ENCODE measurements at places on chromosomes 6 and 20.

DNA sequence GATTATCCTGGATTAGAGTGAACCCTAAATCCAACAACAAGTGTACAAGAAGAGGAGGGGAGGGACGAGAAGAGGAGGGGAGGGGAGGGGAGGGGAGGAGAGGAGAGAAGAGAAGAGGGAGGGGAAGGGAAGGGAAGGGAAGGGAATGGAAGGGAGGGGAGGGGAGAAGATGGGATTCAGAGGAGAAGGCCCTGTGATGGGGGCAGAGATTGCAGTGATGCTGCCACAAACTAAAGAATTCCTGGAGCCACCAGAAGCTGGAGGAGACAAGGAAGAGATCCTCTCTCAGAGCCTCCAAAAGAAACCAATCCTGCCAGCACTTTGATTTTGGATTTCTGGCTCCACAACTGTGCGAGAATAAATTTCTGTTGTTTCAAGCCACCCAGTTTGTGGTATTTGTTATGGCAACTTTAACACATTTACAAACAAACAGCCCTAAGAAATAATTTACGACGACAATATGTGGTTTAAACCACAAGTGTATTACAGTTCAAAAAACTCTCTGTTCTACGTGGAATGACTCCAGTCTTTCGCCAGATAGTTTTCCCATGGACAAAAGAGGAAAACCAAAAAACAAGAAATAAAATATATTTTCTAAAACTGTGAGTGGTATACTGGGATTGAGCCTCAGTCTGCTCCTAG lies 235.4 kb downstream of the HDGFL1 start:
- peaks cover 1% of the 10 kb centered on the region for H3K4me1 ChIP-seq
- H3K4me3 ChIP-seq = no peak overlapping the region
- DNase-seq = peak; percentile 56

GRCh38 chr6:66558189-66558588 lies 851.2 kb upstream of the EYS start:
- H3K27me3 ChIP-seq = no peaks in the 10 kb centered on the region
- H3K4me3 ChIP-seq = no peak overlapping the region
- DNase-seq = no peak
- H3K36me3 ChIP-seq = no peaks in the 10 kb centered on the region
- no peak overlapping the region for H3K27ac ChIP-seq
- no peaks in the 10 kb centered on the region for H3K4me1 ChIP-seq

DNA sequence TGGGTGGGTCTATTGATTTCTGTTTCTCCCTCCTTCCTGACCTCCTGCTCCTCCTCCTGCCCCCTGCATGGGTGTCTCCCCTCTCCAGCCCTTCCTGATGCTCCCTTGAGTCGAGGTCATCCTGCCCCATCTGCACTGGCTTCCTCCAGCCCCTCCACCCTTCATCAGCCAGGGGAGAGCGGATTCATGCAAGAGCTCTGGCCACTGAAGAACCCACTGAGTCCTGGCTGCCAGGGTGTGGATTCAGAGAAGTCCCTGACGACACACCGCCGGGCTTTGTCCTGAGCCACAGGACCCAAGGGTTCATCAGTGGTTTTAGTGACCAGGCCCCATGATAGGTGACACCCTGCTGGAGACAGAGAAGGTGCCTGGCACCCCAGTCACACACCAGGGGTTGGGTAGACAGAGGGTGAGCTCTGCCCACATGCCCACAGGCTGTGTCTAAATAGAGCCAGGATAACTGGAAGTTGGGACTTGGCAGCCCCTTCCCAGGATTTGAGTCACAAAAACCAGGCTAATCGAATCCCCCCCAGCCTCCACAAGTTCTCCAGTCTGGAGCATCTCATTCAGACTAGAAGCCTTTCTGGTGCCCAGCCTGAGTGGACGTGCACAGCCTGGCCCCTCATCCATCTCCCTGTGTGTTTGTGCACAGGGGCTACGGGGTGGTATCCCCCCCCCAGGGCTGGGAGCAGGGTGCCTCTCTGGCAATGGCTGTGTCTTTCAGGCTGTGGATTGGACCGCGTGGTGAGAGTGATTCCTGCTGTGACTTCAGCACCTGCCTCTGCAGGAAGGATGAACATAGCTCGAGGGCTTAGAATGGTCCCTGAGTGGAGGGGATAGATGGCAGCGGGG lies 1.2 kb downstream of the GFRA4 start:
- no peak for DNase-seq
- H3K27ac ChIP-seq = no peak overlapping the region
- H3K4me1 ChIP-seq = peaks cover 3% of the 10 kb centered on the region
- no peaks in the 10 kb centered on the region for H3K36me3 ChIP-seq
- peaks cover 58% of the 10 kb centered on the region for H3K27me3 ChIP-seq
- H3K4me3 ChIP-seq = no peak overlapping the region

- H3K36me3 ChIP-seq = peaks cover 3% of the 10 kb centered on the region
- peaks cover 16% of the 10 kb centered on the region for H3K27me3 ChIP-seq
- H3K4me1 ChIP-seq = peaks cover 4% of the 10 kb centered on the region
- H3K27ac ChIP-seq = no peak overlapping the region
- no peak overlapping the region for H3K4me3 ChIP-seq
Measured at GRCh38 chr6:52049252-52050050, 38.0 kb downstream of the PKHD1 start.

GRCh38 chr6:141682391-141682790 lies 450.3 kb upstream of the GJE1 start:
- no peaks in the 10 kb centered on the region for H3K4me1 ChIP-seq
- H3K27ac ChIP-seq = no peak overlapping the region
- no peak for DNase-seq

DNA sequence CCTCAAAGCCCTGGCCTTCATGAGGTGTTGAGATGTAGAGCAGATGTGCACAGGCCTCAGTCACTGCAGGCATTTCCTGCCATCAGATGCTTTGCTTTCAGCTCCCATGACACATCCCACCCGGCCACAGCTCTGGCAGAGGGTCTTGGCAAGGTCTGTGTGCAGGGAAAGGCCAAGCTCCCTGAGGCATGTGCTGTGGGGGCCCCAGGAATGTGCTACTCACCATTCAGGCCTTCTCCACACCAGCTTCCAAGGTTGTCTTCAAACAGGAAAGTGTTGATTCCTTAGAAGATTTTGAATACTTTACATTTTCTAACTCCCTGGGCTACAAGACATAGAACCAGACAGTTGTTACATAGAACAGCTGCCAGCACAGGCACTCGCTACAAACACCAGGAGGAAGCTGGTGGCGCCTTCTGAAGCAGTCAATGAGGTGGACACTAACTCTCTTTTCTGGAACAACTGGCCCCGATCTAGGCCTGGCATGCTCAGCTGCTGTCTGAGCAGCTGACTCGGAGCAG lies 27.8 kb downstream of the CASS4 start:
- H3K27me3 ChIP-seq = no peaks in the 10 kb centered on the region
- H3K4me3 ChIP-seq = no peak overlapping the region
- H3K4me1 ChIP-seq = peaks cover 6% of the 10 kb centered on the region
- H3K36me3 ChIP-seq = no peaks in the 10 kb centered on the region

DNA sequence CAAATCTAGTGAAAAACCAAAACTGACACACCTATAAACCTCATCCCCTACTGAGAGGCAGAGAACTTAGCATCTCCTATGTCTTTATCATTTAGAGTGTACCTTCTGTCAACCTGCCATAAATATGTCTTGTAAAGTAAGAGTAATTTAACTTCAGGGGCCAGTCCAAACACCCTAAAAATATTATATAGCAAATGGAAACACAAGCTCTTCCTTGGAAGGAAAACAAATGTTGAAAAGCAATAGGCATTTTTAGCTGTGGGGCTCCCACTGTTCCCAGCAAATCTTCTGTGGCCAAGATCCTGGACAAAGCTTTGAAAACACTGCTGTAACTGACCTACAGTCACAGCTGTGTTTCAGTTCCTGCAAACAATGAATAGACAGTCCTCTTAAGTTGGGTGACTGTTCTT lies 140.0 kb upstream of the RNF217 start:
- H3K36me3 ChIP-seq = no peaks in the 10 kb centered on the region
- no peaks in the 10 kb centered on the region for H3K27me3 ChIP-seq
- DNase-seq = no peak
- H3K4me1 ChIP-seq = no peaks in the 10 kb centered on the region
- no peak overlapping the region for H3K4me3 ChIP-seq

DNA sequence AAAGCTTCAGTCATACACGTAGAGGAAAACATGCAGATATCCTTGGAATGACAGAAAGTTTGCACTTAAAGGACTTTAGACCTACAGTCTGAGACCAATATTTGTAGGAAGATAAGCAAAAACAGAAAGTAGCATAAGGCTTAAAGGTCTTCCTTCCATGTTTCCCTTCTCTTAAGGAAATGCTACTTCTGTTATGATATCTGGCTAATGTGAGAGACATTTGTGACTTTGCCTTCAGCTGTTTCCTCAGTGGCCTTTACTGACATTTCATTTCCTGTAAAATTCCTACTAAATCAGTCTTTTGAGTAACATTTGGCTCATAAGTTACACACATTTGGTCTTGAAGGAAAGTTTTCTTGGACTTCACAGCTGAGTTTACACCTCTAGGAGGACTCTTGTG lies 713.4 kb downstream of the TBC1D32 start:
- no peak overlapping the region for H3K27ac ChIP-seq
- DNase-seq = no peak
- H3K4me1 ChIP-seq = no peaks in the 10 kb centered on the region

GRCh38 chr6:53524455-53524815 lies 20.5 kb downstream of the GCLC start:
- peak; percentile 70 for DNase-seq
- H3K4me1 ChIP-seq = peaks cover 6% of the 10 kb centered on the region
- H3K27ac ChIP-seq = peak overlapping the region; percentile 57
- H3K4me3 ChIP-seq = no peak overlapping the region

DNA sequence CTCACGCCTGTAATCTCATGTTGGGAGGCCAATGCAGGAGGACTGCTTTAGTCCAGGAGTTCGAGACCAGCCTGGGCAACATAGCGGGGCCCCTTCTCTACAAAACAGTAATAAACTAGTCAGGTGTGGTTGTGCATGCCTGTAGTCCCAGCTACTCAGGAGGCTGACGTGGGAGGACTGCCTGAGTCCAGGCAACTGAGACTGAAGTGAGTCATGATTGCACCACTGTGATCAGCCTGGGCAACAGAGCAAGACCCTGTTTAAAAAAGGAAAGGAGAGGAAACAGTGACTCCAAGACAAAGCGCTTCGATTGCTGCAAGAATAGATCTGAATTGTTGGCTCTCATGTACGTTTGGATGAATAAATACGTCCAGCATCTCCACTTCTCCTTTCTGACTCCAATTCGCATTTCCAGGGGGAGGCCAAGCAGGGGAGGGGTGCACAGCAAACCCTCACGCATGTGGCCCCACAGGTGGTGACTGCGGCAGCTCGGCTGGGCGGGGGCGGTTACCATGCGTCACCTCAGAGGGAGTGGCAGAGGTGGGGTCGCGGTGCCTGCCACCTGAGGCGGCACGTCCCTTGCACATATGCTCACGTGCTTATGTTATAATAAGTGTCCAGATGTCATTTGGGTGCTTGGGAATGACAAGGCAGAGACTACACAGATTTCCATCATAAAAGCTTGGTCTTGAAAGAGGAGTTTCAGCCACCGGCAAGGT lies 95.1 kb upstream of the MPC1 start:
- H3K36me3 ChIP-seq = peaks cover 6% of the 10 kb centered on the region
- no peak overlapping the region for H3K4me3 ChIP-seq
- no peaks in the 10 kb centered on the region for H3K4me1 ChIP-seq

- H3K36me3 ChIP-seq = peaks cover 6% of the 10 kb centered on the region
- no peaks in the 10 kb centered on the region for H3K27me3 ChIP-seq
- no peak for DNase-seq
- H3K27ac ChIP-seq = no peak overlapping the region
- no peak overlapping the region for H3K4me3 ChIP-seq
Measured at GRCh38 chr6:75812560-75812959, 63.5 kb downstream of the MYO6 start.

- no peaks in the 10 kb centered on the region for H3K4me1 ChIP-seq
- H3K4me3 ChIP-seq = no peak overlapping the region
- no peaks in the 10 kb centered on the region for H3K36me3 ChIP-seq
Measured at GRCh38 chr6:91780270-91780669, 1193.4 kb upstream of the MAP3K7 start.

GRCh38 chr6:53070806-53071205 lies 5.6 kb downstream of the FBXO9 start:
- DNase-seq = peak; percentile 11
- H3K4me3 ChIP-seq = no peak overlapping the region
- H3K36me3 ChIP-seq = peaks cover 9% of the 10 kb centered on the region
- no peak overlapping the region for H3K27ac ChIP-seq
- H3K27me3 ChIP-seq = no peaks in the 10 kb centered on the region
- H3K4me1 ChIP-seq = peaks cover 3% of the 10 kb centered on the region

GRCh38 chr6:143253586-143253985 lies 192.9 kb downstream of the AIG1 start:
- no peak overlapping the region for H3K27ac ChIP-seq
- H3K4me3 ChIP-seq = no peak overlapping the region
- no peaks in the 10 kb centered on the region for H3K36me3 ChIP-seq
- peaks cover 3% of the 10 kb centered on the region for H3K4me1 ChIP-seq

DNA sequence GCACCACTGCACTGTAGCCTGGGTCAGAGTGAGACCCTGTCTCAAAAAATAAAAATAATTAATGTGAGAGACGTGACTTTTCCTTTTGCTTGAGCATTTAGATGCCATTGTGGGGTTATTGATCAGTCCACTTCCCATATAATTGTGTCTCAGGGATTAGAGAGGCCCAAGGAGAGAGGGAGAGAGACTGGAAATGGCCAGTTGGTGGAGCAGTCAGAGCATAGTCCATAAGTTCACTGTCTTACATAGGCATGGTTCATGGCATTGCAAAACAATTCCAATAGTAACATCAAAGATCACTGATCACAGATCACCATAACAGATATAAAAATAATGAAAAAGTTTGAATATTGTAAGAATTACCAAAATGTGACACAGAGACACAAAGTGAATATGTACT lies 15.2 kb upstream of the SDHAF4 start:
- no peak overlapping the region for H3K4me3 ChIP-seq
- H3K4me1 ChIP-seq = no peaks in the 10 kb centered on the region
- no peaks in the 10 kb centered on the region for H3K36me3 ChIP-seq
- H3K27me3 ChIP-seq = no peaks in the 10 kb centered on the region

DNA sequence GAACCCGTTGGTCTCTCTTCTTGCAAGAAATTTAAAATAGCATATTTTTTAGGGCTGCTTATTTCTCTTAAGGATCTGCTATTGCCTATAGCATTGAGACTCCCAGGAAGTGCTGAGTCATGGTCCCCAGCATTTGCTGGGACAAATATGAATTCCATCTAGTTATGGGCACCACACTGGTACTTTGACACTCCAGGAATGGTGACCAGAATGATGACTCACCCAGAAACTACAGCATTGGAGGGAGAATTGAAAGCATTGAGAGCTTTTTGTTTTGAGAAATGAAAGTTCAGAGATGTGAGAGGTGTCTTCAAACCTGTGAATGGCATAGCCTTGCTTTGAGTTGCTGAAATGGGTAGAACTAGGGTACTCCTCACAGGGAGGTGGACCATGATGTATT lies 699.7 kb downstream of the DHX35 start:
- H3K27me3 ChIP-seq = peaks cover 4% of the 10 kb centered on the region
- peaks cover 1% of the 10 kb centered on the region for H3K4me1 ChIP-seq
- no peak overlapping the region for H3K27ac ChIP-seq
- H3K4me3 ChIP-seq = no peak overlapping the region

DNA sequence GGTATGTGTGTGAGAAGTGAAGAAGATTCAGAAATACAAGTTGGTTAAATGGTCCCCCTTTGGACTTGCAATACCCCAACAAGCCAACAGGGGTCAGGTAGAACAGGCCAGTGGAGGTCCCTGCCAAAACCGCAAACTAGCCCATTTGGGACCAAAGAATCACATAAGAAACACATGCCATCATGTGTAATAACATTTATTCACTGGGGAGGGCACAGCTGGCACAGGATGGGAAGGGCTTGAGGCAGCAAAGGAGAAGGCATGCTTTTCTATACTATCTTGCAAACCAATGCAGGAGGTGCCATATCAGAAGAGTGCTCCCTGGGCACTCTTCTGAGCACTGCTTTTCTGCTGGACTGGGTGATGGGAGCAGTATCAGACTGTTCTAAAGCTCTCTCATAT lies 116.1 kb upstream of the TRAF3IP2 start:
- no peak overlapping the region for H3K4me3 ChIP-seq
- H3K4me1 ChIP-seq = peaks cover 2% of the 10 kb centered on the region
- H3K27ac ChIP-seq = no peak overlapping the region
- no peaks in the 10 kb centered on the region for H3K27me3 ChIP-seq
- no peak for DNase-seq
- H3K36me3 ChIP-seq = peaks cover 34% of the 10 kb centered on the region
